ENCODE measurements at places on chromosomes 6 and 20.

- peaks cover 20% of the 10 kb centered on the region for H3K4me1 ChIP-seq
- H3K36me3 ChIP-seq: no peaks in the 10 kb centered on the region
- no peaks in the 10 kb centered on the region for H3K27me3 ChIP-seq
- no peak overlapping the region for H3K4me3 ChIP-seq
Observed at GRCh38 chr6:3991941-3992340, 87.0 kb downstream of the FAM217A start.

- ATAC-seq: no peak
- no peaks in the 10 kb centered on the region for H3K27me3 ChIP-seq
- H3K4me3 ChIP-seq: no peak overlapping the region
- H3K4me1 ChIP-seq: no peaks in the 10 kb centered on the region
- H3K36me3 ChIP-seq: no peaks in the 10 kb centered on the region
Observed at GRCh38 chr6:92715991-92716390, 703.4 kb downstream of the EPHA7 start.

GRCh38 chr6:67210450-67210849 is 1424.6 kb upstream of the ADGRB3 start:
- no peaks in the 10 kb centered on the region for H3K36me3 ChIP-seq
- H3K4me3 ChIP-seq: no peak overlapping the region
- H3K4me1 ChIP-seq: no peaks in the 10 kb centered on the region
- H3K27me3 ChIP-seq: no peaks in the 10 kb centered on the region
- H3K27ac ChIP-seq: no peak overlapping the region

DNA sequence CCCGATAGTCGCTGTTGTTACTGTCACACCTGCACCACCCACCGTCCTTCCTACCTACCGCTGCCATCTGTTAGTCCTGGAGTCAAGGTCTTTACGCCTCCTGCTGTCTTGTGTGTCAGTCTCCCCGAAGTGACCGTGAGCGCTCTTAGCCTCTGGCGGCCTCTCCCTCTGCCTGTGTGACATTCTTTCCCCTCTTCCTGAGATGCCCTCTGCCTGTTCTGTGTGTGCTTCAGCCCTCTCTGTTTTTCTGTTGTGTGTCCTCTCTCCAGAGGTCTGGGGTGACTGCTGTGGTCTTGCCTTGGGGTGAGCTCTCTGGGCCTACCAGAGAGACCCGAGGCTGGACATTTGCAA is 54.9 kb downstream of the TCP11 start:
- no peak overlapping the region for H3K27ac ChIP-seq
- ATAC-seq: no peak
- H3K27me3 ChIP-seq: no peaks in the 10 kb centered on the region
- H3K4me1 ChIP-seq: no peaks in the 10 kb centered on the region

DNA sequence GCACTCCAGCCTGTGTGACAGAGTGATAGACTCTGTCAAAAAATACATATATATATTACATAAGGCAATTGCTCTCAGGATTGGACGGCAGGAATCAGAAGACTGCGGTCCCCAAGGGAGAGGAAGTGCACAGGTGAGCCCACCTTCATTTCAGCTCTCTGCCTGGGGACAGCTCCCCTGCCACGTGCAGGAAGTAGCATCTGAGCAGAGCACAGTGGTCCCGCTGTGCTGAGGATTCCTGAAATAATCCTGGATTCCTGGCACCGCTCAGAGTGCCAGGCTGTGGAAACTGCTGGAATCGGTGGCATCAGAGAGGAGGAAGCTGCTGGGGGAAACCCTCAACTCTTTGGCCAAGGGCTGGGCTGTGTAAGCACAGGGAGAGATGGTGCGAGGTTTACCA is 27.7 kb downstream of the NFATC2 start:
- no peak overlapping the region for H3K4me3 ChIP-seq
- H3K36me3 ChIP-seq: peaks cover 100% of the 10 kb centered on the region
- no peak for ATAC-seq
